ENCODE measurements at places on chromosomes 4 and X. TPM values are rescaled to one million over a fixed set of nuclear protein-coding genes. Genes with fewer than 3 reads are reported as not detected.

GRCh38 chr4:156293657-156294297, 340.1 kb upstream of the CTSO start:
- no peak for DNase-seq

DNA sequence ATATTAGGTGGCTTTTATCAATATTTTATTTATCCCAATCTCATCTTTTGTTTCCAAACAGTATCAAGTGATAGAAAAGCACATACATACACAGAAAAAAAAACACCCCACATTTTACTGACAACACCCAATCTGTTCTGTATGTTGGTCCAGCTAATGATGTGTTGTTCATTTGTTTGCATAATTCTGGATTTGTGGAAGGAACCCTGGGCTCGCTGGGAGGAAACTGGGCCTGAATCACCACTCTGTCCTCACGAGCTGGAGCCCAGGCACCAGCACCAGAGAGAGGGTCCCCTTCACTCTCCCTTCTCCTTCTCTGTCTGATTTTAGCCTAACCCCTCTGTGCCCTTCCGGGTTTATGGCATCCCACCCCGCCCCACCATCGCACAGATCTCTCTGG, 79.8 kb downstream of the PSAPL1 start:
- DNase-seq = no peak

- DNase-seq = no peak
Observed at GRCh38 chrX:133796282-133796681, 189.1 kb downstream of the GPC3 start.

GRCh38 chrX:336227-336626, 17.6 kb upstream of the GTPBP6 start:
- no peak for DNase-seq

Gene PIR
- 1.7 TPM for total RNA-seq

Gene GUCY1A1
- 136 TPM for total RNA-seq

Gene CENPU
- total RNA-seq = 3.6 TPM

Gene SPANXN4
- total RNA-seq = not detected

Gene MAGEA1
- total RNA-seq = not detected

Gene SERTM2
- 0.16 TPM for total RNA-seq

Gene RNF128
- 1.2 TPM for total RNA-seq

Gene PRDM5
- 17.2 TPM for total RNA-seq

Measured in occipital lobe (tissue), 3 donors.